ENCODE measurements at places on chromosomes 3 and 15.
A peak's percentile ranks its signal among the peaks of the same experiment; 100 is the strongest.

GRCh38 chr3:95348879-95349278, 1286.0 kb downstream of the NSUN3 start:
- DNase-seq: no peak

DNA sequence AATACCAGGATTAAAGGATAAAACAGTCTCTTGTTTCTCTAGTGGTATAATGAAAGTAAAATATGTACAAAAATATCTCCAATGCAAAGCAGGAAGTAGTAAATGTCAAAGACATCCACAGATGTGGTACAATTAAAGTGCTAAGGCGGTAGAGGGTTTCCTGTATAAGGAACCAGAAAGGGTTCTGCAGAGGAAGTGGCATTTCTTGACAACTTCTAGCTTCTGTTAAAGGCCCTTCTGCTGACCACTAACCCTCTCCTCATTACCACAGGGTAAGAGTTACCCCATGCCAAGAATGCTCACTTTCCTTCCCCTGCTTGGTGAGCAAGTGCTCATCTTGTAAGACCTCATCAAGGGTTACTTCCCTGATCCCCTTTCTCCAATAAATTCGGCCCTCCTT, 883.6 kb upstream of the NR2F2 start:
- DNase-seq: no peak

GRCh38 chr3:71421820-71422566, 161.5 kb downstream of the FOXP1 start:
- peak; percentile 58 for DNase-seq

GRCh38 chr3:18900994-18901393, 247.3 kb upstream of the KCNH8 start:
- DNase-seq: no peak

Data from activated naive CD4-positive, alpha-beta T cell treated with Interleukin-2 at 50 U/mL for 16 hours (primary cell).